ENCODE measurements at places on chromosomes 2 and 18.

GRCh38 chr2:5921081-5921642, 229.0 kb downstream of the SOX11 start:
- DNase-seq: no peak

DNA sequence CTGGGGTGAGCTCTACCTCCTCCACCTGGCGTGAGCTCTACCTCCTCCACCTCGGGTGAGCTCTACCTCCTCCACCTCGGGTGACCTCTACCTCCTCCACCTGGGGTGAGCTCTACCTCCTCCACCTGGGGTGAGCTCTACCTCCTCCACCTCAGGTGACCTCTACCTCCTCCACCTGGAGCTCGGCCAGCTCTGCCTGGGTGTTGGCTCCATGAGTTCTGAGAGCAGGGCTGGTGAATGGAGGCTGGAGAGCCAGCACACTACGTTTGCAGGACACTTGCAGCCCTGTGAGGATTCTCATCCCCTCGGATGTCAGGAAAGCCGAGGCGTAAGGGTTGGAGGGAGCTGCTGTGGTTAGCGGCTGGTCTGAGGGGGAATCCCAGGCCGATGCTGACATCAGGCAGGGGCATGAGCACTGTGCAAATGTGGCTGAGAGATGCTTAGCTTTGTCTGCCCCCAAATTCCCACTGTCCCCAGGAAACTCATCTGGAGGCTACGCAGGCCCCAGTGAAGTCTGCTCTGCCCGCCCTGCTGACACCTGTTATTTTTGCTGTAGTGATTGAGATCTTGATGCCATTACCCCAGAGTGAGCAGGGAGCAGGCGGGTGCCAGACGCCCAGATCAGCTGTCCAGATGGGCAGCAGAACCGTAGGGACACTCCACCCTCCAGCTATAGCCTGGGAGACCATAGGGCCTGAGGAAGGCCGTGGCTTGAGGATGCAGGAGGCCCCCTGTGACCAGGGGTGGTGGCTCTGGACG, 3.3 kb downstream of the CROCC2 start:
- DNase-seq: no peak

DNA sequence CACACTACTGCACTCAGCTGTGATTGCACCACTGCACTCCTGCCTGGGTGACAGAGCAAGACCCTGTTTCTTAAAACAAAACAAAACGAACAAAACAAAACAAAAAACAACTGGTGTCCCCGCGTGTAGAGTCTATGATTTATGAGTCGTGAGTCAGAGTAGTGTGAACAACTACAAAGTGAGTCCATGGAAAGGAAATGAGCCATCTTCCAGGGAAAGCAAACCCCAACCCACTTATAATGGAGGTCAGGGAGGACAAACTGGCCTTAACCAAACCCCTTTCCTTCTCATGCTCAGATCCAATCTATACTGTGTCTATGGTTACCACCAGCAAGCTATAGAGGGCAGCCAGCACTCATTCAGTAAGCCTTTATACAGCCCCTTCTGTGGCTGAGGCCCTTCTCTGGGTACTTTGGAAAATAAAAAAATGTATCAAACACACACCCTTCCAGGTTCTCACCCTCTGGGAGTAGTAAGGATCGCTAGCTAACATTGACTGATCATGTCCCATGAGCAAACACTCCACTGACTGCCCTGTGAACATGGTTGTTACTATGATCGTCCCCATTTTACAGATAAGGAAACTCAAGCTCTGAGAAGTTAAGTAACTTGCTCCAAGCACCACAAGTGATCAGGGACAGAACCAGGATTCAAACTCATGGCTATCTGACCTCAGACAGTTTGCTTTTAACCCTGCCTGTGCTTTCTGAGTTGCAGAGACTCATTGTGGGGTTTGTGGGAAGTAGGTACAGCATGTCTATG, 24.7 kb upstream of the COLEC12 start:
- DNase-seq: no peak

GRCh38 chr2:159859583-159859982, 61.6 kb upstream of the CD302 start:
- no peak for DNase-seq

DNA sequence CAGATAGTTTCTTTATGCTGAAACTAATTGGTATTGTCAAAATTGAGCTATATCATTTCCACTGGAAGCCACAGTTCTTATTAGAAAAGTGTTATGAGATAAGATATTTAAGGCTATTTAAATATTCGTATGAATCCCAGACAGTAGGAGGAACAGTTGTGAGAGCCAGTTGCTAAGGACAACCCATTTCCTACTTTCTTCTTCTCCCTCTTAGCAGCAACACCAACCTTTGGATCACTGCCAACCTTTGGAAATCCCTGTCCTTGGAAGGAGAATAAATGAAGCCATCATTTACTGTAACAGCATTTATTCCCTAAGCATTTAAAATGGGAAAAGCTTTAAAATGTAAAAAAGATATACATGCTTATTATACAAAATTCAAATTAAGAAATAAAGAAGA, 85.8 kb downstream of the PLCL1 start:
- no peak for DNase-seq

DNA sequence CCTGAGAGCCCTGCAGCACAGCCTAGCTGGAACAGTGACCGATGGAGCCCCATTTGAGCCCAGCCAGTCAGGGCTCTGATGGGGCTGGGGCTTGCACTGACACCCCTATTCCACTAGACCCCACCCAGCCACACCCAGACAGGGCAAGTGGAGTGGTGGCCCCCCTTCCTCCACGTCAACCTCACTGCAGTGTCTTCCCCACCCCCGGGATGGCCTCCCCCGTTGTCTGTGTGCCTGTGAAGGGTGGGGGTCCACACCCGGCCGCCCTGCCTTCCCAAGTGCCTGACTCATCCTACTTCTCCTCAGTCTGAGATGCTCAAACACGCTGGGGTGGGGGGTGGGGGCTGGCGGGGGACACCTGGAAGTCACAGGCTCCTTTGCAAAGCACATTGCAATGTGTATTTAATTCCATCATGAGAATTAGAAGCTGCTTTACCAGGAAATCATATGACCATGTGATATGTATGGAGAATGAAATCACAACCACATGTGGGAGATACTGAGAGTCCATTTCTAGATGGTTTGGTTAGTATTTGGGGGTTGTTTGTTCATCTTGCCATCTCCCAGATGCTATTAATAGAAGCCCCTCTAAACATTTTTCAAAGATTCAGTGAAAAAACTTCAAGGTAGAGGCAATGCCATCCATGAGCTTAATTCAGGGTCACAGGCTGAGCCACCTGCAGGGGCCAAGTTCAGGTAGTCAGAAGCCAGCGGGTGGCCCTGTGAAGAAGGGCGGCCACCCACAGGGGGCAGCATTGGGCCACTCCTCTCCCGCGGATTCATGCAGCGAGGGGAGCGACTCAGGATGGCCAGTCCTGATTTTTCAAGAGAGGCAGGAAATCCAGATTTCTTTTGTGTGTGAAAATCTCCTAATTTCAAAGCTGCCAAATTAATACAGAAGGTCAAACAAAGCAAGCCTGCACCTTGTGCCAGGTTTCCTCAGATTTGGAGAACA, 22.7 kb upstream of the GMPPA start:
- DNase-seq: peak; percentile 64

- DNase-seq: no peak
These were observed 122.9 kb upstream of the STPG4 start for GRCh38 chr2:47277987-47278386.

DNA sequence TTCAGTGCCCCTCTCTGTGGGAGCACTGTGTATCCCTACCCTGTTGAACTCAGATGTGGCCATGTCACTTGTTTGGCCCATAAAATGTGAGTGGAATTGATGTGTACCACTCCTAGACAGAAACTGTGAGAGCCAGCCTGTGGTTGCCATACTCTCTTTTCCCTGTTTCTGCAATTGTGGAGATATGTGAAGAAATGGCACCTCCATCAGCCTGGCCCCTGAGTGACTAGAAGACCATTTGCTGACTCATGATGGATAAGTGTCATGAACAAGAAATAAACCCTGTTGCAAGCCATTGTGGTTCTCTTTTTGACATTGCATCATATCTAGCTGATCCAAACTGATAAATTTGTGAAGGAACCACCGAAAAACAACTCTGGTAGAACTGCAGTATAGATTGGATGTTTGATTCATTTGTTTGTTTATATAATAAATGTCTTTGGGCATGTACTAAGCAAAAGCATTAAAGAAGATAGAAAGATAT, 214.5 kb upstream of the FBXO11 start:
- DNase-seq: peak; percentile 63

- no peak for DNase-seq
These were observed 8.0 kb downstream of the TUBA3E start for GRCh38 chr2:130190237-130190636.

GRCh38 chr2:20471148-20471547, 24.3 kb downstream of the RHOB start:
- no peak for DNase-seq

DNA sequence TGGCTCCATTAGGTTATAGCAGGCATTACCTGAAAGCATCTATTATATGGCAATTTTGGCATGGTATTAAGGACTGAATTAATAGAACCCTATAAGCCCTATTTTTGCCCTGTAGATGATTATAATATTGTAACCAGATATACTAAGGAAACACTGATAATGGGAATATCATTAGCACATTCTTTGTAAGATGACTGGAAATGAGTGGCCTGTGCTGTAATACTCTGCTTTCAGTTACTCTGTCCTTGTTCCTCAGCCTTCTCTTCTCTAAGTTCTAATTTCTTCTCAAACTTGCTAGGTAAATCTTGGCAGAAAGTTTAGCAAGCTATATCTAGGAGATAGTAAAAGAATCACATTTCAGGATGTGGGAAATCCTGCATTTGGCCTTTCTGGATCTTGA, 74.0 kb upstream of the ITPRID2 start:
- DNase-seq: no peak

- DNase-seq: peak; percentile 6
These were observed 78.5 kb downstream of the SPHKAP start for GRCh38 chr2:228102949-228103348.

GRCh38 chr2:203061346-203061745, 46.7 kb downstream of the NBEAL1 start:
- DNase-seq: no peak

- DNase-seq: peak; percentile 51
These were observed 375.0 kb downstream of the CTNNA2 start for GRCh38 chr2:79887747-79888374.

DNA sequence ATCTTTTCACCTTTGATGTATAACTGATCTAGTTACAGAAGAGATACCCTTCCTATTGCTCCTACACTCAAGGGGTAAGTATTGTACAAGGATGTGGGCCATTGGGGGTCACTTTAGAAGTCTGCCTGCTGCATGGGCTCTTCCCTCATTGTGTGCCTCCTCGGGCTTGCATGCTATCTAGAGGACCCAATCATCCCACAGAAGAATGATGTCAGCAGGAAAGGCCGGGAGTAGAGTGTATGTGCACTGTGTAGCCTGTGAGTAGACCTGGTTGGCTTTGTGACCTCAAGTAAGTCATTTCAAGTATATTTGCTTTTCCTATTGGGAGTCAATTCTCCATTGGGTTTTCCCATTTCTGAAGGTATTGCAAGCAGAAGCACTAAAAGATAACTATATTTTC, 129.5 kb upstream of the TRIB2 start:
- no peak for DNase-seq

- no peak for DNase-seq
These were observed 114.0 kb downstream of the STPG4 start for GRCh38 chr2:47041063-47041462.

- no peak for DNase-seq
These were observed 16.1 kb downstream of the PPP3R1 start for GRCh38 chr2:68236103-68236734.

GRCh38 chr2:1642993-1643619, 101.2 kb downstream of the PXDN start:
- no peak for DNase-seq

- no peak for DNase-seq
These were observed 483.9 kb upstream of the CRIM1 start for GRCh38 chr2:35871672-35872071.

DNA sequence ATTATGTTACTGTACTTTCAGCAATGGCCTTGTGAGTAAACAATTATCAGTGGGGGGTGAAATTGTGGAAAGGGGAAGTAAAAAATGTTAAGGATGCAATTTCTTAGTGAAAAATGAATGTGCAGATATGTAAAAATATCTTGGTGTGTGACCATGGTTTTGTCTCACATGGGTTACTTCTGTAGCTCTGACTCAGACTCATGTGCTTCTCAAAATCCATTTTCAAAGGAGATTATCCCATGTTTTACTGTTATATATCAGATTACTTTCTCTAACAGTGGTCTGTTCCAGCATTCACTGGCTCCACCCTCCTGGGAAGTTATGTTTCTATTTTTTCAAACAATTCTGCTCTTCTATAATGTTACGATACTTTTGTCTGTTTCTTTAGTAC, 298.2 kb upstream of the COL3A1 start:
- DNase-seq: no peak

GRCh38 chr2:200693836-200694470, 108.1 kb downstream of the AOX1 start:
- DNase-seq: no peak

- DNase-seq: no peak
These were observed 64.5 kb upstream of the FAM124B start for GRCh38 chr2:224466304-224466895.

DNA sequence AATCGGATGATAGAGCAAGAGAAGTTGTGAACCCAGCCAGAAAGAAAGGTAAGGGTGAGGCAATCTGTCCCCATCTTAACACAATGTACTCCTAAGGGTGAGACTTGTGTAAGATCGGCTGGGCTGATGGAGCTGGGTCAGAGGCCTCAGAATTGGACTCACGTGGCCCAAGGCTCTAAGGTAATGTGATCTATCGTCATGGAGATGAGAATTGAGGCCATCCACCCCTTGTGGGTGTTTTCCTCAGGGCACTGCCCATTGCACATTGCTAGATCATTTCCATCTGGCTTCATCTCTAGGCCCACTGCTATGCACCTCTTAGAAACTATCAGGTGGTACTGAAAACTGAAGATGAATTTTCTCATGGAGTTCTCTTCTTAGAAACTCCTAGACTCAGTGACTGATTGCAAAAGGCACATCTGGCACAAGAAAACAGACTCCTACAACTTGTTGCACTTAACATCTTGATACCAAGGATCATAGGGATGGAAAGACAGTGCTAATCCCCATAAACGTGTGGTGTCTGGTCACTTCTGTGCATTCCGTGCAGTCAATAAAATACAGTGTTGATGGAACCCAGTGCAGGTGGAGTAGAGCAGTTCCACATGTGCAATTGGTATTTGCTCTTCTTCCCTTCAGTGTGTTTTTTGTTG, 228.9 kb upstream of the FOSL2 start:
- no peak for DNase-seq

GRCh38 chr2:20526708-20527107, 79.8 kb downstream of the RHOB start:
- DNase-seq: no peak

DNA sequence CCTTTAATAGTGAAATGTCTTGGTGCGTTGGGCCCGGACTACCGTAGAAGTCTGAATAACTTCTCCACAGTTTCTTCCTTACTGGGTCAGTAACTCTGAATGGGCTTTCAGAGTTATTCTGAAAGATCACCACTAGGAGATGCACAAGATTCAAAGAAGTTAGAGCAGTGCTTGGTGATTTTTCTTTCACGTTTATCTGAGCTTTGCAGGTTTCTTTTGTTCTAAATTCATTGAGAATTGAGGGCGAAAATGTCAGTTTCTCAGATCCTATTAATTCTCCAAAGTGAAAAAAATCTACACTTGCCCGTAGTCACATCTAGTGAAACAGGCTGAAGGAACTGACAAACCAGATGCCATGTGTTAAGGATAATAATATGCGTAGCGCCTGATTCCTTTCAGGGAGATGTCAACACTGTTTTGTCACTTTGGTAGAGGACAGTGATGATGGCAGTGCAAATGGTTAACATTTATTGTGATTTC, 70.1 kb downstream of the QPCT start:
- peak; percentile 61 for DNase-seq
